Endothelial cell (in vitro differentiated cells): ENCODE measurements at places on chromosomes 3 and 15. TPM values are rescaled to one million over a fixed set of nuclear protein-coding genes. Genes with fewer than 3 reads are reported as not detected.

GRCh38 chr15:80418892-80419537 is 14.8 kb downstream of the ARNT2 start:
- no peak overlapping the region for H3K4me3 ChIP-seq
- no peaks in the 10 kb centered on the region for H3K4me1 ChIP-seq
- H3K36me3 ChIP-seq, result no peaks in the 10 kb centered on the region
- H3K27ac ChIP-seq, result no peak overlapping the region
- peak; percentile 33 for DNase-seq
- H3K27me3 ChIP-seq, result no peaks in the 10 kb centered on the region

Gene CEMIP
- not detected for total RNA-seq

Gene CLCN2
- 6.3 TPM for total RNA-seq

Gene C2CD4B
- total RNA-seq, result 19.1 TPM

GRCh38 chr3:102006812-102007485 is 157.6 kb downstream of the NFKBIZ start:
- no peak for DNase-seq
- H3K27ac ChIP-seq, result no peak overlapping the region
- no peaks in the 10 kb centered on the region for H3K27me3 ChIP-seq
- no peaks in the 10 kb centered on the region for H3K4me1 ChIP-seq
- no peak overlapping the region for H3K4me3 ChIP-seq

DNA sequence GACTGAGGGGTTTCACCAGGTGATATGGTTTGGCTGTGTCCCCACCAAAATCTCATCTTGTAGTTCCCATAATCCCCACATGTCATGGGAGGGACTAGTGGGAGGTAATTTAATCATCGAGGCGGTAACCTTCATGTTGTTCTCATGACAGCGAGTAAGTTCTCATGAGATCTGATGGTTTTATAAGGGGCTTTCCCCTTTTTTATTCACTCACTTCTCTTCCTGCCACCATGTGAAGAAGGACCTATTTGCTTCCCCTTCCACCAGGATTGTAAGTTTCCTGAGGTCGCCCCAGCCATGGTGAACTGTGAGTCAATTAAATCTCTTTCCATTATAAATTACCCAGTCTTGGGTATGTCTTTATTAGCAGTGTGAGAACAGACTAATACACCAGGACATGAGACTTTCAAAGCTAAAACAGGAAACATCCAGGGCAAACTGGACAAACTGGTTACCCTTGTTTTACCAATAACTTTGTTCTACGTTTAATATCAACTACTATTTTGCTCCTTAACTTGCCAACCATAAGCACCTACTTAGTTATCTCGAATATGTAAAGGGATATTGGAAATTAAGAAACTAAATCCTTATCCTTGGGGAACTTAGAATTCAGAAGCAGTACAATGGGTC is 98.2 kb downstream of the MYH15 start:
- no peaks in the 10 kb centered on the region for H3K36me3 ChIP-seq
- H3K27me3 ChIP-seq, result no peaks in the 10 kb centered on the region
- peaks cover 12% of the 10 kb centered on the region for H3K4me1 ChIP-seq
- H3K4me3 ChIP-seq, result no peak overlapping the region
- no peak overlapping the region for H3K27ac ChIP-seq

GRCh38 chr3:59374091-59374817 is 324.4 kb upstream of the CFAP20DC start:
- DNase-seq, result no peak
- H3K4me3 ChIP-seq, result no peak overlapping the region
- no peaks in the 10 kb centered on the region for H3K36me3 ChIP-seq
- H3K27me3 ChIP-seq, result no peaks in the 10 kb centered on the region

DNA sequence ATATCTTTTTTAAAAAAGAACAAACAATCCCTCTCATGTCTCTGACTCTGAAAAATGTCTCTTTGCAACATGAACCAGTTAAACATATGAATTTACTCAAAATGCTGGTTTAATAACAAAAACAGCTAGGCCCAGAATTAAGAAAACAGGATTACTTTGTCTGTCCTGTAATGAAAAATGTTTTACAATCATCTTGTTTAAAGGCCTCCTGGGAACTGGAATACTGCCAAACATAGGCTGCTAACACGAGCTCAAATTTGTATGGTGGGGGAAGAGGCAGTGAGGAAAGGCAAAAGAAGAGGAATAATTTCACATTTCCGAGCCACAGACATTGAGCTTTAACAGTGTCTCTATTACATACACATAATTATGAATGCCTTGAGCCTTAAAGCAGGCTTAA is 61.7 kb upstream of the PPIB start:
- no peaks in the 10 kb centered on the region for H3K36me3 ChIP-seq
- H3K27ac ChIP-seq, result no peak overlapping the region
- no peak for DNase-seq
- no peak overlapping the region for H3K4me3 ChIP-seq
- H3K4me1 ChIP-seq, result no peaks in the 10 kb centered on the region

GRCh38 chr15:89244574-89244903 is 760 bp downstream of the FANCI start:
- H3K36me3 ChIP-seq, result peaks cover 9% of the 10 kb centered on the region
- peak overlapping the region; percentile 97 for H3K4me3 ChIP-seq
- peaks cover 17% of the 10 kb centered on the region for H3K4me1 ChIP-seq
- H3K27me3 ChIP-seq, result peaks cover 17% of the 10 kb centered on the region

DNA sequence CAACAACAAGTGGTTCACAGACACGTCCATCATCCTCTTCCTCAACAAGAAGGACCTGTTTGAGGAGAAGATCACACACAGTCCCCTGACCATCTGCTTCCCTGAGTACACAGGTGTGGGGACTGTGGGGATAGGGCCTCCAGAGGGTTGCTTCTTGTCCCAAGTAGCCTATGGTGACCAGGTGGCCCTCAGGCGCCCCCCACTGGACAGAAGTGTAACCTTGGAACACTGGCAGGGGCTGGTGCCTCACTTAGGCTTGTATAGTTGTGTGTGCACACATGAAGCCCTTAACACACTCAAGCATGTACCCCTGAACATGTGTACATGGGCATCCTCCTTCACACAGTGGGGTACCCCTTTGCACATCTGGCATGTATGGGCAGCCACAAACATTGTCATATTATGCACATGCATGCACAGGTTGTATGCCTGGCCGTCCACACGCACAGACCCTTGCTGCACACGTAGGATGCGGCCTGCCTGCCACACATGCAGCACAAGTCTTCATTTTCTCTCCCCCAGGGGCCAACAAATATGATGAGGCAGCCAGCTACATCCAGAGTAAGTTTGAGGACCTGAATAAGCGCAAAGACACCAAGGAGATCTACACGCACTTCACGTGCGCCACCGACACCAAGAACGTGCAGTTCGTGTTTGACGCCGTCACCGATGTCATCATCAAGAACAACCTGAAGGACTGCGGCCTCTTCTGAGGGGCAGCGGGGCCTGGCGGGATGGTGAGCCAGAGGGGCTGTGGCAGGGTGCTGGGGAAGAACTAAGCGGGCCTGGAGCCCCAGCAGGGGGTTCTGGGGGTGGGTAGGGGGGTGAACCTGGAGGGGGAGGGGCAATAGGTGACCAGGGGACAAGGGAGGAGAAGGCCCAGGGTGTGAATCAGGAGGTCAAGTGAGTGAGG is 11.7 kb upstream of the SEMA3B start:
- peaks cover 29% of the 10 kb centered on the region for H3K4me1 ChIP-seq
- peak overlapping the region; percentile 88 for H3K27ac ChIP-seq
- peak; percentile 70 for DNase-seq
- H3K4me3 ChIP-seq, result peak overlapping the region; percentile 80

Gene CPOX
- 21.5 TPM for total RNA-seq

Gene PAK6
- total RNA-seq, result 0.31 TPM

GRCh38 chr3:127791221-127791913 is 30.9 kb downstream of the MGLL start:
- no peaks in the 10 kb centered on the region for H3K36me3 ChIP-seq
- DNase-seq, result no peak
- peaks cover 8% of the 10 kb centered on the region for H3K4me1 ChIP-seq

DNA sequence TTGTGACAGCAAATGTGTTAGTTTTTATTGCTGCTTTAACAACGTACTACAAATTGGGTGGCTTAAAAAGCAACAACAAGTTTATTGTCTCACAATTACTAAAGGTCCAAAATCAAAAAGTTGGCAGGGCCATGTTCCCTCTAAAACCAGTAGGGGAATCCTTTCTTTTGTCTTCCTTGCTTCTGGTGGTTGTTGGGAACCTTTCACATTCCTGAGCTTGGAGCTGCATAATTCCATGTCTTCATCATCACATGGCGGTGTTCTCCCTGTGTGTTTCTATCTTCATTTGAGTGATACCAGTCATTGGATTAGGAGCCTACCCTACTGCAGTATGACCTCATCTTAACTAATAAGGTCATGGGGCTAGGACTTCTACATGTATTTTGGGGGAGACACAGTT is 7.4 kb downstream of the SPRED1 start:
- H3K36me3 ChIP-seq, result no peaks in the 10 kb centered on the region
- no peak overlapping the region for H3K27ac ChIP-seq
- DNase-seq, result no peak
- H3K27me3 ChIP-seq, result no peaks in the 10 kb centered on the region
- H3K4me1 ChIP-seq, result peaks cover 19% of the 10 kb centered on the region

- H3K4me3 ChIP-seq, result peak overlapping the region; percentile 87
- H3K36me3 ChIP-seq, result no peaks in the 10 kb centered on the region
- H3K4me1 ChIP-seq, result peaks cover 15% of the 10 kb centered on the region
- peaks cover 7% of the 10 kb centered on the region for H3K27me3 ChIP-seq
These were observed 418.9 kb upstream of the NAALADL2 start for GRCh38 chr3:174440253-174440701.

DNA sequence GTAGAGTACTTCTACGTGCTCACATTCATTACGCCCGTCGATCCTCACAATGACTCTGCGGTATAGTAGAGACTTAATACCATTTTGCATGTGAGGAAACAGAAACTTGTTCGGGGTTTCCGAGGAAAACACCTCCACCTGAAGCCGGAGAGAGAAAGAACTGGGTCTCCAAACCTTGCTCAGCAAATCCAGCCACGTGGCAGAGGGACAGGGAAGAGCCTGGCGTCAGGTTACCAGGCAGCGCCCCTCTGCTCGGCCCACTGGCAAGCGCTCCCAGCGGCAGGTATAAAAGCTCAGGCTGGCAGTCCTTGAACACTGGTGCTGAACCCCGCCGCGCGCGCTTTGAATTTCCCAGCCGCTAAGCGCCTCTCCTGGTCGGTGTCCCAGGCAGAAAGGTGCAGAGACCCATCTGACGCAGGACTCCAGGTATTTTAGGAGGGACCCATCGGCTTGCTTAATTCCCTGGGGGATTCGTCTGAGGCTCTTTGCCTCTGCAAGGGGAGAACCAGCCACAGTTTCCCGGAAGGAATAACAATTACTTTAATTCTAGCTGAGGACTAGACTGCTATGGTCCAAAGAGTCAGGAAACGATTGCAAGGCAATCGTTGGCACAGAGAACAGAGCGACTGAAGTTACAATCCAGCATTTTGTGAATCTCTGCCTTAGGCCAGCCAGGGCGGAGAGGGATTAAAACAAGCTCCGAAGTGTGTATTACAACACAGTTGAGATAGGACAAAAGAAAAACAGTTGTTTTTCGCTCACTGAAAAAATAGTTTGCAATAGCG is at the start of gene C2CD4A:
C2CD4A (plus strand) TSS at position 315 of the 785 bp plus-strand sequence. CDS start 637 bp downstream, outside the sequence.
- H3K4me3 ChIP-seq, result peak within 1 kb of the TSS; percentile 90
- peaks cover 14% of the 10 kb centered on the region for H3K4me1 ChIP-seq
- H3K27ac ChIP-seq, result peak within 1 kb of the TSS; percentile 23
- peaks cover 8% of the 10 kb centered on the region for H3K27me3 ChIP-seq
- peaks cover 4% of the 10 kb centered on the region for H3K36me3 ChIP-seq

DNA sequence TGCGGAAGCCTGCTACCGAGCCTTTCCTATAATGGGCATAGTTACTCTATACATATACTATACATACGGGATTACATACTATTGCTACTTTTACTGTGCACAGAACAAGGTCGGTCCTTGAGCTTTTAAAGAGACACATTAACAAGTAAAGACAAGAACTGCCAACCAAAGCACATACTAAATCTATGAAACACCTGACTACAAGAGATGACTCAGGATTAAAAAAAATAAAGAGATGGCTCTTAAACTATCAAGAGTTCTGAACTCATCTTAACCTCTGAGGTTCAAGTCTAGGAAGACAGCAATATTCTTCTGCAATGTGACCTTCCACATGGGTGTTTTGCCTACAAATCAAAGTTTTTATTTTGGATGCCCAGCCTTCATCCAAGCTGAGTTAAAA is 106.8 kb downstream of the TNIK start:
- DNase-seq, result no peak
- no peak overlapping the region for H3K27ac ChIP-seq
- no peaks in the 10 kb centered on the region for H3K36me3 ChIP-seq
- H3K4me1 ChIP-seq, result peaks cover 43% of the 10 kb centered on the region

DNA sequence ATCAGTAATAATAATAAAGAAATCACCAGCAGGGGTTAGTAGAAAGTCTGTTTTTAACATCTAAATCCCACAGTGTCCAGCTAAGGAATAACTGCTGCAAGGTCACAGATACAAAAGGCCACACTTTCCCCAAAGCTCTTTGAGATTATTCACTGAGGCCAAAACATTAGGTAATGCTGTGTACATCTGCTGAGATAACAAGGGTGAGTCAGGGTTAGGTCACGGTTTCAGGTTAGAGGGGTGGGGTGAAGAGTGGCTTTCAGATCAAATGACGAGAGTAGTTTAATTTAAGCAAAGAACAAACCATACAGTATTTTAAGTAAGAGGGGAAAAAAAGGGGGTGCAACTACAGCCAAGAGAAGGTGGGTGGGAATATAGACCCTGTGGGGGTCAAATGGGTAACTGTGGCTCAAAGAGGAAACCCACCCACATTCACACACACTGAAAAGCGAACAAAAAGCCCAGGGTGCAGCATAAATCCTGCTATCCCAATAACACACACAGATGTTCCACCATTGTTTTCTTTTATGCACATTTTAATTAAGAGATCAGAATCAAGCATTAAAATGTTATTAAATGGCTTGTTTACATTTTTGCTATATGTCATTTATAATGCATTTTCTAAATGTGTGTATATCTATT is 412.9 kb downstream of the TIGIT start:
- H3K36me3 ChIP-seq, result no peaks in the 10 kb centered on the region
- no peak for DNase-seq
- peaks cover 10% of the 10 kb centered on the region for H3K4me1 ChIP-seq
- H3K27me3 ChIP-seq, result no peaks in the 10 kb centered on the region
- no peak overlapping the region for H3K27ac ChIP-seq

DNA sequence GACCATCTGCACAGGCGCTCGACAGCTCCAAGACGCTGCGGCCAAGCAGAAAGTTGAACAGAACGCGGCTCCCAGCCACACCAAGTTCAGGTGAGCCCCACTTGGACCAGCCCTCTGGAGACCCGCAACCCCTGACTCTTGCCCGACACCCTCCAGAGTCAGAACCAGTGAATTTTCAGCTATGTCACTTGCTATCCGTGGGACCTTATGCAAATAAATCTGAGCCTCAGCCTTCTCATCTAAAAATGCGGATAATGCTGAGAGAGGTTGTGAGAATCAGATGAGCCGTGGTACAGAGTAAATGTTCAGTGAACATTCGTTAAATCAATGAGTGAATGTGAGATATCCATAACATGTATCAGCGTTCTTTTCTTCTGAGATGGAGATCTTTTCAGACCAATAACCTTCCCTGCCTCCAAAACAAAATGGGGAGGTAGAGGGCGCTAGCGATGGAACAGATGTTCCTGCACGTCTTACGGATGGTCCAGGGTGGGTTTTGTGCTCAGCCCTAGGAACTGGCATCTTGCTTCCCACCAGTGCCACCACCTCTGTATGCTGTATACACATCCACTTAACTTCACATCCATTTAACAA is 524 bp downstream of the MRPS11 start:
- peak overlapping the region; percentile 92 for H3K27ac ChIP-seq
- peak; percentile 31 for DNase-seq
- H3K27me3 ChIP-seq, result peaks cover 4% of the 10 kb centered on the region
- peaks cover 25% of the 10 kb centered on the region for H3K4me1 ChIP-seq
- H3K4me3 ChIP-seq, result peak overlapping the region; percentile 92
